ENCODE measurements at places on chromosomes 5 and 9. TPM values are rescaled to one million over a fixed set of nuclear protein-coding genes. Genes with fewer than 3 reads are reported as not detected.

The GBGT1 gene
- total RNA-seq: 1.2 TPM

The PAEP gene
- not detected for total RNA-seq

The DNAJA1 gene
- 246 TPM for total RNA-seq

The CCDC171 gene
- 1.9 TPM for total RNA-seq

The RMRP gene
- total RNA-seq: 17,072 TPM

The WDR38 gene
- total RNA-seq: not detected

The EXOSC2 gene
- total RNA-seq: 93.7 TPM

DNA sequence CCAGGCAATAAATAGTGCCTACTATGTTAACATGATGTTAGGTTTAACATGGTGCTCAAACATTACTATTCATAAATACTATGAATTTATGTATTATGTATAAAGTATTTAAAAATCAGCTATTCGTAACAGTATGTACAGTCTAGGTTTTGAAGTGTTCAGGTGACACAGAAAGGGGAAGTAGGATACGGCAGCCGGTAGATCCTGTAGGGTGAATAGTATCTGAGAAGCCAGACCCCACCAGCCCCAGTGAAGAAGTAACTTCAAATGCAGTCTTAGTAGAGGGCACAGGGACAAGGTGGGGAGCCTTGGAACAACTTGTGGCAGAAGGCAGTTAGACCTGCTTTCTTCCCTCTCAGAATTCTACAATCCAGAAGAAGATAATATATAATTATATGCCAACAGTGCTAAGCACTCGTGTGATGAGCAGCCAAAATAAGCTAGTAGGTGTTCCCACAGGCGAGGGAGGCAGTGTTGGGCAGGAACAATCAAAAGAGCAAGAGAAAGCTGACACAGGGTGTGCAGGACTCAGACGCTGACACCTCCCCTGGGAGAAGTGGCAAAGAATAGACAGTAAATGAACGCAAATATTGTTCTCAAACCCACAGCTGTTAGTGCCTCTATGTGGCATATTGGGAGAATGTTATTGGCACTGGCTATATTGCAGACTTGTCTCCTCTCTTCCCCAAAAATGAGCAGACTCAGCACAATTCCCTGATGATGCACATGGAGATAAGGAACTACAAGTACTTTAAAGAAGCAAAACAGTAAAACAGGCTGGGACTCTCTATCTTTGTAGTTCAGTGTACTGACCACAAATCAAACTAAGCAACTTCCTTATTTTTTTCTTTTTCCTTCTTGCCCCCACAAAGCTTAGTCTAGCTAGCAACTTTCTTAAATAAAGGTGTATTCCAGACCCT lies 4.6 kb downstream of the ZNF367 start:
- H3K36me3 ChIP-seq: peaks cover 15% of the 10 kb centered on the region
- H3K4me3 ChIP-seq: no peak overlapping the region
- H3K27me3 ChIP-seq: no peaks in the 10 kb centered on the region
- no peaks in the 10 kb centered on the region for H3K4me1 ChIP-seq

- no peak overlapping the region for H3K27ac ChIP-seq
- no peaks in the 10 kb centered on the region for H3K27me3 ChIP-seq
- H3K36me3 ChIP-seq: no peaks in the 10 kb centered on the region
- no peak overlapping the region for H3K4me3 ChIP-seq
- H3K4me1 ChIP-seq: no peaks in the 10 kb centered on the region
Measured at GRCh38 chr5:19977099-19977498, 10.9 kb downstream of the CDH18 start.

DNA sequence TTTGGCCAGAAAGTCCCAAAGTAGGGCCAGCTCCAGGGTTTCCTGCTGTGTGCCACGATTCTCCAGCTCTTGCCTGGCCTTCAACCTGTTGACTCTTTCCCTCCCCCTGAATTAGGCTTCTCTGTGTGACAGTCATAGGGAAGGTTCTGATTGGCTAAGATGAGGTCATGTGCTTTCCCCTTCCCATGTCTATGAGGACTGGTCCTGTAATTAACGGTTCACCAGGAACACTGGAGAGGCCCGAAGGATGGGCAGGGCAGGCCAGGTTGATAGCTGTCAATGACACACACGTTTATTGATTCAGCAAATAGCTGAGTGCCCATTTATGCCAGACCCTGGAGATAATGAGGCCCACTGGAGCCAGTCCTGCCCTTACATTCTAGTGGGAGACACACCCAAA lies 9.0 kb upstream of the PRR7 start:
- no peaks in the 10 kb centered on the region for H3K4me1 ChIP-seq
- peaks cover 53% of the 10 kb centered on the region for H3K36me3 ChIP-seq
- no peak overlapping the region for H3K4me3 ChIP-seq
- H3K27me3 ChIP-seq: no peaks in the 10 kb centered on the region
- DNase-seq: no peak
- H3K27ac ChIP-seq: no peak overlapping the region

DNA sequence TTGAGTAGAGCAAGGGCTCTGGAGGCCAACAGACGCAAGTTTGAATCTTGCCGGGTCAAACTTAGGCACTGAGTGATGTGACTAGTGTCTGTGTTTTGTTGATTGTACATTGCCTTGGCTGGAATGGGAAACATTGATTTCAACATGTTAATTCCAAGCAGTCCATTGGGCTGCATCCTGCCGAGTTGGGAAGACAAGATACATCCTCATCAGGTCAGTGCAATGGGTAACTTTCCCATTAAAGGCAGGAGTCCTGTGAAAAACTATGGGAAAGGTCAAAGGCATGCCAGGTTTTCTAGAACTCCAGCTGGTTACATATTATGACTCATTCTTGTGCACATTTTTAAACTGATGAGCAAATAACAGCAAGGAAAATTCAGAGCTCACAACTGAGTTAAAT lies 126.5 kb upstream of the ABCA1 start:
- H3K36me3 ChIP-seq: no peaks in the 10 kb centered on the region
- no peak for DNase-seq
- peaks cover 4% of the 10 kb centered on the region for H3K27me3 ChIP-seq
- H3K27ac ChIP-seq: no peak overlapping the region

DNA sequence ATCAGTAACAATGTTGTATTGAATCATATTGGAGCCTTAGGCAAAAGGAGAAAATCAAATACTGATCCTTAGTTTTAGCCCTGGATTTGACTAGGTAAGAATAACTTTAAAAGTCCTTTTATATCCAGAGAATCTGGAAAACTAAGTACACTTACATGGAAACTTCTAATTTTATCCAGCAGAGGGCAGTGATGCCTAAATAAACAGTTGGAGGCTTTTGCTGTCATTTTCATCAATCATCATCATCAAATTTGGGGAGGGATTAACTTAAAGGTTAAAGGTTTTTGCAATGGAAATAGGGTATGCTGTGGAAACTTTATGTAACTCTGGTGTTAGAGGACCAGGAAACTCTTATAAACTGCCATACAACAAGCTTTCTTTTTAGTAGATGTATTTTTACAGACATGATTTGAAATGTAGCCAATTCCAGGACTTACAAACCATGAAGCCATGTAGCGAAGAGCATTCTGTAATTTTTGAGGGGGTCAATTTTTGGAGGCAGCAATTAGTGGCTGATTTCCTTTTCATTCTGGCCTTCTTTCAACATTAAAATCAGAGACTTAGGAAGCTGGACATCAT lies 112.7 kb downstream of the OSTF1 start:
- no peak overlapping the region for H3K27ac ChIP-seq
- H3K27me3 ChIP-seq: no peaks in the 10 kb centered on the region
- no peak for DNase-seq
- no peaks in the 10 kb centered on the region for H3K4me1 ChIP-seq

DNA sequence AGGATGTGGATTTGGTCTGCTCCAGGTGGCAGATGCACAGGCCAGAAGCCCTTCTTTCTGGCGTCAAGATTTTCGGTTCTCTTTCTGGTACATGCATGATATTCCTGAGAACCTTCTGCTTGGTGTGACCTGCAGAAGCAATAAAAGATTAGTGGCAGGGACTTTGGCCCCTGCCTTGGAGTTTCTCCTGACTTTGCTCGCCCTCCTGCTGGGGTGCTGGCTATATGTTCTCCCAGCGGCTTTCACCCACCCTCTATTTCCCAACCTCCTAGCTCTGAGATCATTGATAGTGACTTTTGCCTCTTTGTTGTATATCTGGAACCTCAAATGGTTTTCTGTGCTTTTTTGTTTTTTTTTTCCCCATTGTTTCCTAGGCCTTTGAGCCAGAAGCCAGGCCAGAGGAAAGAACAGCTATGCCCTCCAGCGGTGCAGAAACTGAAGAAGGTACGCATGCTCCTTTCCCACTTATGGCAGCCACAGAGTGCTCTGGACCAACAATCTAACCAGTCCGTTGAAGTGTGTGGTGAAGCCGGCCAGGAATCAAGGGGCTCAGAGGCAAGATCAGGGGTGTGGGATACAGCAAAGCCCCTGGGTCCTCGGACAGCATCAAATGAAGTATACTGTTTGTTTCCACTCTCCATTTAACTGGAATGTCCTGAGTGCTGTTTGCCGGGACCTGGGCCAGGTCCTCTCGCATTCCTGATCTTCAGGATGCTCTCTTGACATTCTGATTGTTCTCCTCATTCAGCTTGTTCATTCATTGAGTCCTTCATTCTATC lies 154.5 kb downstream of the ARHGEF28 start:
- no peak for DNase-seq
- H3K4me3 ChIP-seq: no peak overlapping the region
- no peaks in the 10 kb centered on the region for H3K4me1 ChIP-seq

GRCh38 chr9:112655668-112656067 lies 62.2 kb downstream of the INIP start:
- no peak overlapping the region for H3K4me3 ChIP-seq
- no peak overlapping the region for H3K27ac ChIP-seq
- no peaks in the 10 kb centered on the region for H3K4me1 ChIP-seq
- no peaks in the 10 kb centered on the region for H3K27me3 ChIP-seq
- no peaks in the 10 kb centered on the region for H3K36me3 ChIP-seq

- no peak for DNase-seq
- no peaks in the 10 kb centered on the region for H3K4me1 ChIP-seq
- no peaks in the 10 kb centered on the region for H3K36me3 ChIP-seq
- no peak overlapping the region for H3K27ac ChIP-seq
- H3K27me3 ChIP-seq: no peaks in the 10 kb centered on the region
Measured at GRCh38 chr5:134975078-134975715, 7.5 kb downstream of the CATSPER3 start.

- no peaks in the 10 kb centered on the region for H3K36me3 ChIP-seq
- DNase-seq: no peak
- H3K4me3 ChIP-seq: no peak overlapping the region
- no peak overlapping the region for H3K27ac ChIP-seq
Measured at GRCh38 chr9:118929287-118929686, 439.9 kb downstream of the BRINP1 start.

GRCh38 chr9:86471171-86471815 lies 117.1 kb upstream of the TUT7 start:
- peak; percentile 83 for DNase-seq
- peaks cover 10% of the 10 kb centered on the region for H3K4me1 ChIP-seq
- H3K36me3 ChIP-seq: no peaks in the 10 kb centered on the region
- no peaks in the 10 kb centered on the region for H3K27me3 ChIP-seq
- H3K4me3 ChIP-seq: no peak overlapping the region

GRCh38 chr9:136045595-136046553 lies 49.2 kb downstream of the NACC2 start:
- no peaks in the 10 kb centered on the region for H3K27me3 ChIP-seq
- no peak overlapping the region for H3K27ac ChIP-seq
- no peak for DNase-seq
- H3K36me3 ChIP-seq: no peaks in the 10 kb centered on the region

DNA sequence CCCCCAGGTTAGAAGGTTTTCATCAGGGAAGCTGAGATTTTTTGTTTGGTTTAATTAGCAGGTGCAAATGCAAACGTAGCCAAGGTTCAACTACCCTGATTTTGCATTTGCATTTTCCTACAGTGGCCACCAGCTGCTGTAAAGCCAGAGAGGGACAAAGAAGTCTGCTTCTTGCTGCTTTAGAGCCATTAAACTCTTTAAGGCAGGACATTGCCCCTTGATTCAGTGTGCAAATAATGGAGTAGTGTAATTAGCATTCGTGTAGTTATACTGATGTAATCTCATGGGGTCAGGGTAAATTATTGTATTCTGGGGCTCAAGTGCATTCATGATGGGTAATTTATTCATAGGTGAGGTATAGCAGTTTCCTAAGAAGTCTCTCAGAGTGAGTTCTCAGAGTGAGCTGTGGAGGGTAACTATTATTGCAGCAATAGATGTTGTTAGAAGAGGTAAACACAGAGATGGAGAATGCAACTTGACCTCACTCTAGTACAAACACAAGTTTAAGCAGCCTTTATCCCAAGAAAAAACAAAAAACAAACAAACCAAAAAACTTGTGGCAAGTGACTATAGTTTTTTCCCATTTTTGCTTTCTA lies 526.5 kb downstream of the KIF4B start:
- H3K27ac ChIP-seq: no peak overlapping the region
- H3K4me3 ChIP-seq: no peak overlapping the region
- H3K4me1 ChIP-seq: no peaks in the 10 kb centered on the region
- no peak for DNase-seq

- H3K4me1 ChIP-seq: no peaks in the 10 kb centered on the region
- no peak for DNase-seq
- H3K4me3 ChIP-seq: no peak overlapping the region
- no peaks in the 10 kb centered on the region for H3K27me3 ChIP-seq
- no peaks in the 10 kb centered on the region for H3K36me3 ChIP-seq
- H3K27ac ChIP-seq: no peak overlapping the region
Measured at GRCh38 chr9:103458826-103459225, 463.7 kb downstream of the CYLC2 start.

- no peaks in the 10 kb centered on the region for H3K27me3 ChIP-seq
- peak; percentile 74 for DNase-seq
- no peaks in the 10 kb centered on the region for H3K36me3 ChIP-seq
- H3K4me3 ChIP-seq: no peak overlapping the region
- H3K4me1 ChIP-seq: peaks cover 16% of the 10 kb centered on the region
Measured at GRCh38 chr5:142248853-142249462, 75.9 kb downstream of the SPRY4 start.

GRCh38 chr5:132873119-132873929 lies at the start of gene LEAP2:
Gene LEAP2, plus strand, starts transcription at chr5:132873668. Its CDS starts 27 bp downstream, at chr5:132873695.
- H3K4me3 ChIP-seq: no peak within 1 kb of the TSS
- no peak within 1 kb of the TSS for H3K27ac ChIP-seq
- no peak for DNase-seq
- peaks cover 8% of the 10 kb centered on the region for H3K4me1 ChIP-seq

DNA sequence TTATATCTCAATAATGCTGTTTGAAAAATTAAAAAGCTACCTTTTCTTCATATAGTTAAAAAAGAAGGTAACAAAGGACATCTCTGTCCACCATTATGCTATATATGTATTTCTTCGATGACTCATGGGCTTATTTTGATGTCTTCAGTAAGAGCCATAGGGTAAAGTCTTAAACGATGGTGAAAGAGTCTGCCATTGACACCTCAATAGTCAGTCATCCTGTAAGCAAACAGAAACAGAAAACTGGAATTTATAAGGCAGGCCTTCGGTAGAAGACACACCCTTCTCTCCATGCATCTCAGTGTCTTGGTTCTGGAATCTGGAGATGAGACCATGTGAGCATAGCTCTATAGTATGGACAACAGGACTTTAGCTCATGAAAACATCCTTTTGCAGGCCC lies 87.0 kb upstream of the ZNF462 start:
- H3K36me3 ChIP-seq: no peaks in the 10 kb centered on the region
- no peak overlapping the region for H3K27ac ChIP-seq
- DNase-seq: no peak
- no peak overlapping the region for H3K4me3 ChIP-seq

- no peak overlapping the region for H3K4me3 ChIP-seq
- H3K4me1 ChIP-seq: 0 out of 2 replicates have a peak, but pooled peaks cover 2% of the 10 kb centered on the region
- H3K36me3 ChIP-seq: no peaks in the 10 kb centered on the region
- no peak overlapping the region for H3K27ac ChIP-seq
- 0 out of 2 replicates have a peak, but pooled peaks cover 5% of the 10 kb centered on the region for H3K27me3 ChIP-seq
- DNase-seq: no peak
Measured at GRCh38 chr5:164202338-164202737, 696.9 kb downstream of the MAT2B start.

GRCh38 chr5:95760273-95761191 lies 29.4 kb downstream of the RHOBTB3 start:
- H3K27ac ChIP-seq: peak overlapping the region; percentile 35
- no peak overlapping the region for H3K4me3 ChIP-seq
- DNase-seq: peak; percentile 67
- H3K27me3 ChIP-seq: no peaks in the 10 kb centered on the region
- H3K4me1 ChIP-seq: peaks cover 35% of the 10 kb centered on the region
